Activated naive CD8-positive, alpha-beta T cell treated with anti-CD3 and anti-CD28 coated beads, Interleukin-2, amount 10 ng/mL, durations not matched to agents 7 days and 5 days (primary cell): ENCODE measurements at places on chromosomes 16 and 17.

GRCh38 chr17:50517011-50517410 is 8.8 kb downstream of the MYCBPAP start:
- DNase-seq, result no peak

- no peak for DNase-seq
Observed at GRCh38 chr17:15510361-15510760, 42.9 kb upstream of the CDRT4 start.

GRCh38 chr17:57794841-57795240 is 49.7 kb upstream of the CCDC182 start:
- DNase-seq, result no peak

DNA sequence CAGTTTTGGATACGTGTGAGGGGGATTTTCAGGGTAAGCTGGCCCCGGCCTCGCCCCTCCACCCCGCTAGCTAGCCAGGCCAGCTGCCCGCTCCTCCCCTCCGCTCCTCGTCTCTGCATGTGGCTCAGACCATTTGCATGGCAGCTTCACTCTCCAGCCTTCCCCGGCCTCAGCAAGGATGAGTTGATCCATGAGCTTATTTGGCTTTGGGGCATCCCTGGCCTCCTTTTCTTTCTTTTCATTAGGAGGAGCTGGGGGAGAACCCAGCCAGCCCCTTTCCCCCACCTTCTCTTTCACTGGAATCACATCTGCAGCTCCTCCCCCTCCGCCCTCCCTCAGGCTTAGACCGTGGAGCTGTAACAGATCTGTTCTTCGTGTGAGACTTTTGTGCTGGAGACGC is 30.7 kb downstream of the ELAC2 start:
- DNase-seq, result no peak

DNA sequence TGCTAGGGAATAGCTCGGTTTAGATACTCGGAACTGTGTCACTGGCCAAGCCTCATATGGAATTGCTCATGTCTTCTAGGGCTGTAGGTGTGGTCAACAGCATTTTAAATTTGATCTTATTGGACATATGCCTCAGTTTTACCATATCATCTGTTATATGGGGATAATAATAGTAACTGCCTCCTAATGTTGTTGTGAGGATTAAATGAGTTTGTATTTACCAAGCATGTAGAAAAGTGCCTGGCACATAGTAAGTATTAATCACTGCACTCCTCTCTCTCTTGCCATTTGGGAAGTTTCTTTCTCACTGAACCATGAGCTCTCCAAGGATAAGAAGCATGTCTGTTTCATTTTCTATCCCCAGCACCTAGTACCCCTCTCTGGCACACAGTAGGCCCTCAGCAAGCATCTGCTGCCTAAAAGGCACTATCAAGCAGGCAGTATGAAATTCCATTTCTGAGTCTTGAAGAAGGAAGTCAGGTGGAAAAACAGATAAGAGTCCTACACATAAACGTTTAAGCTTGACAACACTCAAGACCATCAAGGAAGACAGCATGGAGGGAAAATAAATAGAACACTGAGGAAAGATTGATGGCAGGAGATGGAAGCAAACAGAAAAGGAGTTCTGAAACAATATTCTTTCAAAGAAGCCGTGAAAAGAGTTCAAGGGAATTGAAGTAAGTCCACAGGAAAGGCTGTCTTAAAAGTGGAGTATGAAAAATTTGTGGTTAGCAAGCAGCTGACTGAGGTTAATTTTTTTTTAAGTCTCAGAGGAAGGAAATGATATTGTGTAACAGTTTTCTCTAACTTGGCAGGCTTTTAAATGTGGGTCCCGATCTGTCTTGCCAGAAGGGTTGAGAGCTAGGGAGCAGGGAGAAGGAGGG is 2.2 kb upstream of the ATP6V0A1 start:
- no peak for DNase-seq

- DNase-seq, result no peak
Observed at GRCh38 chr16:72908362-72909167, 139.4 kb downstream of the ZFHX3 start.

DNA sequence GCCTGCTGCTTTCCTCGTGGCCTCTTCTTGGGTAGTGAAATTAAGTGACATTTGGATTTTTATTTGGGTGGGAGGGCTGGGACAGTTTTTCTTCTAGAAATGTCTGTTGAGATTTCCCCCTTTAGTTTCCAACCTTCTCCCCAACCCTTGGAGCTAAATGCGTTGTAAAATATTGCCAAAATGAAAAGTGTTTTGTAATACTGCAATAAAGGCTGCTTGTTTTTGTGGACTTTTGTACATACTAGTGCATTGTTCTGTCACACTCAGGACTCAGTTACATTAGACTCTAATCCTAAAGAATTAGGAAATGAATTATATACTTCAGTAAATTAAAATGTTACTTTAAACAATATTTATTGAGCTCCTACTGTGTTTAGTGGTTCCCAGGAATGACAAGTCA is 21.7 kb downstream of the HEATR9 start:
- no peak for DNase-seq

DNA sequence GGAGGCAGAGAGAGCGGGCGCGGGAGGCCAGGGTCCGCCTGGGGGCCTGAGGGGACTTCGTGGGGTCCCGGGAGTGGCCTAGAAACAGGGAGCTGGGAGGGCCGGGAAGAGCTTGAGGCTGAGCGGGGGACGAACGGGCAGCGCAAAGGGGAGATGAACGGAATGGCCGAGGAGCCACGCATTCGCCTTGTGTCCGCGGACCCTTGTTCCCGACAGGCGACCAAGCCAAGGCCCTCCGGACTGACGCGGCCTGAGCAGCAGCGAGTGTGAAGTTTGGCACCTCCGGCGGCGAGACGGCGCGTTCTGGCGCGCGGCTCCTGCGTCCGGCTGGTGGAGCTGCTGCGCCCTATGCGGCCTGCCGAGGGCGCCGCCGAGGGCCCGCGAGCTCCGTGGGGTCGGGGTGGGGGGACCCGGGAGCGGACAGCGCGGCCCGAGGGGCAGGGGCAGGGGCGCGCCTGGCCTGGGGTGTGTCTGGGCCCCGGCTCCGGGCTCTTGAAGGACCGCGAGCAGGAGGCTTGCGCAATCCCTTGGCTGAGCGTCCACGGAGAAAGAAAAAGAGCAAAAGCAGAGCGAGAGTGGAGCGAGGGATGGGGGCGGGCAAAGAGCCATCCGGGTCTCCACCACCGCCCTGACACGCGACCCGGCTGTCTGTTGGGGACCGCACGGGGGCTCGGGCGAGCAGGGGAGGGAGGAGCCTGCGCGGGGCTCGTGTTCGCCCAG is 1.2 kb upstream of the CBX4 start:
- DNase-seq, result peak; percentile 68

DNA sequence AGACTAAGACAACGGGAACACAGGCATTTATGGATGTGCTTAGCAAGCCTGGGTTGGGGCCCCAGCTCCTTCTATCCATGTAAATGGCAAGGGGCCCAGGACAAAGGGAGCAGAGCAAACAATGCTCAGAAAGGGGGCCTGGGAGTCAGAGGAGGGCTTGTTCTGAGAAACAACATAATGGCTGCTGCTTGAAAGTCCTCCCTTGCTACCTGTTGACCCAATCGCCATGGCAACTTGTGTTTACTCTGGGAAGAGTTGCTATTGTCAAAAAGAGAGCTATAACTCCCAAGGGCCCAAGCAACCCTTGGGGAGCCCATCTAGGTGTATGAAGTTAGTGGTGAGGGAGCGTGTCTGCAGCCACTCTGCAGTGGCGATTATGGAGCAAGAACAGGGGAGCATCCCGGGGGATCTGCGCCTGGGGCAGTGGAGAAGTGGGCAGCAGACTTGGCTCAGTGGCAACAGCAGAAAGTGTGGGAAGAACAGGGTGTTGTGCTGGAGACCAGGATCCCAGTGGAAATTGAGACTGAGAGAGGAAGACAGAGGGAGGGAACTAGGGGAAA is 118.7 kb upstream of the NLRP1 start:
- no peak for DNase-seq

DNA sequence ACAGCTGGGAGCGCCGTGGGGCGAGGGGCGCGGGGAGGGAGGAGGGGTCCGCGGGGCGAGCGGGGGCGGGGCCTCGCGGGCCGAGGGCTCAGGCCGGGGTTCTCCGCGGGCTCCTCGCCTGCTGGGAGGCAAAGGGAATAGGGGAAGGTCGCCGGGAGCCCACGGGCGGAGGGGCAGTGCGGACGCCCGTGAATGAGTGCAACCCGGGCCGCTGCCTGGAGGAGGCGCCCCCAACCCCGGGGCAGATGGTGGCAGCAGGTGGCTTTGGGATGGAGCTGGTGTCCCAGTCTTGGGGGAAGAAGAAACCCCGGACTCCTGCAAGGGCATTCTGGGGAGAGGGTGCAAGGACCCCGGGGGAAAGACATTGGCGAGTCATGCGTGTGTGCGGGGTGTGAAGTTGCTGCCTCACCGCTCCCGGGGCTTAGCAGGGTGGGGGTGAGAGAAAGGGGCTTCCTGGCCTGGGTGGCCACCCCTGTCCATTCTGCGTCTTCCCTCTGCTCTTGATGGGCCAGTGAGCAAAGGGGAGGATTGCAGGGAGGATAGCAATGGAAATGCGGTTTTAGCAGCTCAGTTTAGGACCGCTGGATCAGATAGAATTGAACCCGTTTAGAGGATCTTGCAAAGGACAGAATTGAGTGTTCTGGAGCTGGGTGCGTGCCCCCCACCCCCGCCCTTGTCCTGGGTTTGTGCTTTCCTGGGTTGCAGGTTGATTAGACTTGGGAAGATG is 526 bp downstream of the KIAA0513 start:
- DNase-seq, result no peak

- DNase-seq, result no peak
Observed at GRCh38 chr16:85673529-85674417, 15.0 kb downstream of the GINS2 start.

DNA sequence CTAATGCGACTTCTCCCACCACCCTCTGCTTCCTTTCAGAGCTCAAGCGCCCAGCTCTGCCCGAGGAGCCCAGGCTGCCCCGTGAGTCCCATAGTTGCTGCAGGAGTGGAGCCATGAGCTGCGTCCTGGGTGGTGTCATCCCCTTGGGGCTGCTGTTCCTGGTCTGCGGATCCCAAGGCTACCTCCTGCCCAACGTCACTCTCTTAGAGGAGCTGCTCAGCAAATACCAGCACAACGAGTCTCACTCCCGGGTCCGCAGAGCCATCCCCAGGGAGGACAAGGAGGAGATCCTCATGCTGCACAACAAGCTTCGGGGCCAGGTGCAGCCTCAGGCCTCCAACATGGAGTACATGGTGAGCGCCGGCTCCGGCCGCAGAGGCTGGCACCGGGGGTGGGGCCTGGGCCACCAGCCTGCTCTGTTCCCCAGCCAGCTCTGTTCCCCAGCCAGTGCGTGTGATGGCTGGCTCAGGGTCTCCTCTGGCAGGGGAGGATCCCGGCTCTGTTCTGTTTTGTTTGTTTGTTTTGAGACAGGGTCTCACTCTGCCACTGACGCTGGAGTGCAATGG is 18.7 kb downstream of the CRISPLD2 start:
- DNase-seq, result no peak

DNA sequence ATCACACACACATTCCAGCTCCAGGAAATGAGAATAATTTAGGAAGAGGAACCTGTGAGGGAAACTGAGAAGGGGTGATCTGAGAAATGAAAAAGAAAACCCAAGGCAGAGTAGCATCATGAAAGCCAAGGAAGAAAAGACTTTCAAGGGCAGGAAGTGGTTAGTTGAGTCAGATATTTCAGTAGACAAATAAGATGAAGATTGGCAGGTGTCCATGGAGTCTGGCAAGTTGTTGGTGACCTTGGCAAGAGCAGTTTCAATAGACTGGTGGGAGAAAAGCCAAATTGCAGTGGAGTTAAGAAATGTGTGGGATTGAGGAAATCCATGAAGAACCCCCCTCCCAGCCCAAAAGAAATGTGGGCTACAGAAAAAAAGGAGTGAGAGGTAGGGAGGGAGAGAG is 10.7 kb downstream of the GNAO1 start:
- DNase-seq, result no peak

- DNase-seq, result no peak
Observed at GRCh38 chr16:19691161-19691711, 26.8 kb downstream of the KNOP1 start.

GRCh38 chr17:82160075-82160474 is 52.6 kb downstream of the CCDC57 start:
- DNase-seq, result no peak

- no peak for DNase-seq
Observed at GRCh38 chr16:17457513-17457912, 13.2 kb downstream of the XYLT1 start.

- no peak for DNase-seq
Observed at GRCh38 chr17:82063424-82064415, 1.9 kb downstream of the DUS1L start.

GRCh38 chr16:89798832-89799370 is 17.5 kb downstream of the FANCA start:
- DNase-seq, result no peak

GRCh38 chr17:43469145-43469544 is 14.6 kb upstream of the DHX8 start:
- no peak for DNase-seq

DNA sequence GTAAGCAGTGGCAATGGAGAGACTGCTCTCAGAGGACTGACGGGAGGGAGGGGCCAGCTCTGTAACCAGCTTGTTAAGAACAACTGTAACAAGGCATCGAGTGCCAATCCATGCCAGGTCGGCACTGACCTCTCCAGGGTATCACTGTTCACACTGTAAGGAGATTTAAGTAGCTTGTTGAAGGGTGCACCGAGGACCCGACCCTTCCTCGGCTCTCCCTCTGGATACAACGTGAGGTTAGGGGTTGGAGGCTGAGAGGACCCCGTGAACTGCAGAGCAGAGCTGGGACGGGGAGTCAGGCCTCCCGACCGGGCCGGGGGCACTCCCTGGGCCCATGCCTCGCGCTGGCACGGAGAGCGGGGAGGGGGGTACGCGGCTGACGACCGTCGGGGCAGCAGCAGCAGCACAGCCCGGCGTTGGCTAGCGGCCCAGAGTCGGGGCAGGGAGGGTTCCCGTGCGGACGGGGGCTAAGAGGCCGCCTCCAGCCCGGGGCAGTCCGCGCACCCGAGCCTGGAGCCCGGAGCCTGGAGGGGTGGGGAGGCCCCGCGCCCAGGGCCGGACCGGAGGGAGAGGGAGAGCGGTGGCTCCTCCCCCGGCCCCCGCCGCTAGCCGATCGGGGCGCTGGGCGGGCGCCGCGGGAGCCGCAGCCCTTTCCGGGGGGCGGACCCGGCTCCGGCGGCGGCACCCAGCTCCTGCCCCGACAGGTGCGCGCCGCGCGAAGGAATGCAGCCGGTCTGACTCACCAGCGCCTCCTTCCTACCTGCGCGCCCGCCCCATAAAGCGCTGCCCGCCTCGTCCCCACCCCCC is at the start of gene ITGB4:
Gene ITGB4, plus strand, starts transcription at position 804 of the 807 bp plus-strand sequence. CDS start 3,245 bp downstream, outside the sequence.
- DNase-seq, result peak; percentile 82
